Substantia nigra (tissue), 51 donors: ENCODE measurements at places on chromosomes 7 and 10.

- no peak for DNase-seq
Observed at GRCh38 chr10:51911723-51912122, 212.3 kb upstream of the CSTF2T start.

- peak; percentile 53 for DNase-seq
Observed at GRCh38 chr7:31192986-31193385, 140.9 kb downstream of the ADCYAP1R1 start.

DNA sequence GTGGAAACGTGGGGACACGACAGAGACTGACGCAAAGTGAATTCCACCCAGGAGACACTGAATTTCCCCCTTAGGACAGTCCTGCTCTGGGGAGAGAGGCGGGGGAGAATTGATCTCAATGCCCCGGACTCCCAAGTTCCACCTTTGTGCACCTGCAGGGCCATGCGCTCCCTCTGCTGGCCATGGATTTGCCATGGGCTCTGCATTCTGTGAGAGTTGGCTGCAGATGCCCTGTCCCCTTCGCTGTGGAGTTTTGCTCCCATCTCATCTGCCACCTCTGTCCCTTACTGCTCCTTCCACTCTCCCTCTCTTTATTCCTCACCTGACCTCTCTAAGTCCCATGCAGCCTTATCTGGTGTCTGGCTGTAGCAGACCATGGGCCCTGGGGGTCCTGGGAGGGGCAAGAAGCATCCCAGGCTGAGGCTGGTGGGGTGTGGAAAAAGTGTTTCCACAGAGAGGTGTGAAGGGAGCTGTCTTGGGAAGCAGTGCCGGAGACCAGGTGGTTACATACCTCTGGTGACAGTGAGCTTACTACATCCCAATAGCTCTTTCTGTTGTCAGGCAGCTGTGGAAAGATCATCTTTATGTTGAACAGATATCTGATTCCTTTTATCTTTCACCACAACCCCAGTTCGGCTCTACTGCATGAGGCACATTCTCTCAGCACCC is 14.3 kb downstream of the GHRHR start:
- DNase-seq, result no peak

DNA sequence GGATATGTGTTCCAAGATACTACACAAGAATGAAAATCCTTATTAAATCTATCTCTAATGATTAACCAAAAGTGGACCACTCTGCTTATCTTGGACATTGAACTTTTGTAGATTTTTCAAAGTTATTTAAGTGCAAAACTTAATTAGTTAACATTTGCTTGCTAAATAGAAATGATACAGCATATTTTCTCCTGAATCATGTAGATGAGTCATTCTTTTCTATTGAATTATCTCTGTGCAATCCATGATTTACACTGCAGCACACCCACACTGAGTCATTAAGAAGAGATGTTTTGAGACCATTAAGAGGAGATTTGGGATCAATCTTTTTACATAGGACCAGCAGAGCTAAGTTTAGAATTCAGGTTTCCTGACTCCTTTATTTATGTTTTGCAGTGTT is 6.6 kb upstream of the ABCC2 start:
- DNase-seq, result no peak

DNA sequence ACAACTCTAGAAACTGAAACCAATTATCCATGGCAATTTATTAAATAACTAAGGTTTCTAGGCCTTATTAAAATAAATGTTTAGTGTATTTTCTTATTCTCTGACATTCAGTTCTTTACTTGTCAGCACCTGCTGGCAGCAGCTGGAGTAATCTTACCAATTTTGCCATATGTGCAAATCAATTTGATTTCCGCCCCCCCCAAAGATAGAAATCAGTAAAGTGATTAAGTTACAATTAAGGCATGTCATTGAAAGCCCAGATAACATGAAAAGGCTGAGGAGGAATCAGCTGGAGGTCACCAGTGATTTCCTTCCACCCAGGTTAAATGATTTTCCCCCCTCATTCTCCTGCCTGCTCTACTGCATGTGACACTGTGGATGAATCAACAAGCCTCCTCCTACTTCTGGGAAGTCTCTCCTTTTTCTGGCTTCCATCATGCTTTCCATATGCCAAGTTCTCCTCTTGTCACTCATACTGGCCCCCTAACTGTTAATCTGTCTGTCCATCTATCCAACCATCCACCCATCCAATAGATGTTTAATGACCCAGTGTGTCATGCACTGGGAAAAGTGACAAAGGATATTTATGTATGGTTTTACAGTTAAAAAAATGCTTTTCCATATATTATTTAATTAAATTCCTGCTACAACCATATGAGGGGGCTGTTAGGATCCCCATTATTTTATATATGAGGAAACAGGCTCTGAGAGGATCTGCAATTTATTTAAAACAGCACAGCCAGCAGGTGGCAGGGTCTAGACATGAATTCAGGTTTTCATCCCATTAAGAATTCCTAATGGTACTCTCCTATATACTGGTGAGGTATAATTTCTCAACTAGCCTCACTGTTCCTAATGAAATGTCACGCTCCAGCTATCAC is 116.5 kb downstream of the ATXN7L1 start:
- DNase-seq, result peak; percentile 51

DNA sequence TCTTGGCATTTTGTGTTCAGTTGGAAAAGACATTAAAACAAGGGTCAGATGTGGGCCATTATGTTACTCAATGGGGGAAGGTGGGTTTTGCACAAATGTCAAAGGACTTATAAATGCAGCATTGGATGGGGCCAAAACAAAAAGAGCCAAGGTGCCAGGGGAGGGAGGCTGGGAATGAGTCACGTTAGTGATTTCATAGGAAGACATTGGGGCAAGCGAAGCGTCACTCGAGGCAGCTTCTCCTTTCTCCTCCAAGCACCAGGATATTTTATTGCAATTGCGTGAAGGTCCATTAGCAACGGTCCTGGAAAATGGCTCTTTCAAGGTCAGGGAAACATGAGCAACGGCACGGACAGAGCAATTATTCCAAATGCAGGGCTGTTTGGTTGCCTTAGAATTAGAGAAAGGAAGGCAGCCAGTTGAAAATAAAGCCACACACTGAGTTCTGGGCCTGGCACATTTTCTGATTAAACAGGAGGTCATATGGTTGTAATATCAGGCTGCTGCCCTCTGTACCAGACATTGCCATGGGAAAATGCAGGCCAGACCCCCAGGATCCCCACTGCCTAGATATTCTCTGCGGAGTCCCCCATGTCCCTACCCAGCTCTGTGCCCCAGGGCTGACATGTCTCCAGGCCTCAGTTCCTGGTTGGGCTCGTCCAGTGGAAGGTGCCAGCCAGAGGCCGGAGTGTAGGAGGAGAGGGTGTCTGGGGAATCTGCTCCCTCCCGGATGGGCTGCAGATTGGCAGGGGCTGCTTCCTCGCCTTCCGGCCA is 63.3 kb upstream of the NANOS1 start:
- DNase-seq, result no peak

GRCh38 chr7:3695602-3696001 is 394.6 kb downstream of the SDK1 start:
- DNase-seq, result no peak

DNA sequence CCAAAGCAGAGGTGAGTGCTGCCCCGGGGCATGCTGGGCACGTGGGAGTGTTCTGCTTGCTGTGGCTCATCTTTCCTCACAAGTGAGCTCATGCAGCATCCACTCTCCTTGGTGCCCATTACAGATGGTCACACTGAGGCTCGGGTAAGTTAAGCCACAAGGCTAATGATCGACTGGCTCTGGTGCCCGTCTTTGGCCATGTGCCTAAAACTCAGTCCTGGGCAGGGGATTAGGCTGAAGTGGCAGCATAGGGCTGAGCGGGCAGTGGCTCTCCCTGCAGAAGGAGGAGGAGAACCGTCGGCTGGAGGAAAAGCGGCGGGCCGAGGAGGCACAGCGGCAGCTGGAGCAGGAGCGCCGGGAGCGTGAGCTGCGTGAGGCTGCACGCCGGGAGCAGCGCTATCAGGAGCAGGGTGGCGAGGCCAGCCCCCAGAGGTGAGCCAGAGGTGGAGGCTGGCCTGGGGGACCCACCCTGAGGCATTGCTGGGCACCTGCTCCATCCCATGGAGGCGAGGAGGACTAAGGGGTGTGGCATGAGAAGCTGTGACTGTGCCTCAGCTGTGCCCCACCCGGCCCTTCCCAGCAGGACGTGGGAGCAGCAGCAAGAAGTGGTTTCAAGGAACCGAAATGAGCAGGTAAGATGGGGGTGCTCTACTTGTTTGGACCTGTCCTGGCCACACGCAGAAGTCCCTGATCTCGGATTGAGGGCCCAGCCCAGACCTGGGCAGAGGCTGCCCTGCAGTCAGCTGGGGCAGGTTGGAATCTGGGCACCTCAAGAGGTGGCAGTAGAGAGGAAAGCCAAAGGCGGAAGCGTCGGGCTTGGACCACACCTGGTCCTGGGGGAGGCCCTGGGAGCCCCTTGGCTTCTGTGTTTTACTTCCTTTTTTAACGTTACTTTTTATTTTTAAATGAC is 7.3 kb downstream of the PGAM2 start:
- DNase-seq, result no peak

DNA sequence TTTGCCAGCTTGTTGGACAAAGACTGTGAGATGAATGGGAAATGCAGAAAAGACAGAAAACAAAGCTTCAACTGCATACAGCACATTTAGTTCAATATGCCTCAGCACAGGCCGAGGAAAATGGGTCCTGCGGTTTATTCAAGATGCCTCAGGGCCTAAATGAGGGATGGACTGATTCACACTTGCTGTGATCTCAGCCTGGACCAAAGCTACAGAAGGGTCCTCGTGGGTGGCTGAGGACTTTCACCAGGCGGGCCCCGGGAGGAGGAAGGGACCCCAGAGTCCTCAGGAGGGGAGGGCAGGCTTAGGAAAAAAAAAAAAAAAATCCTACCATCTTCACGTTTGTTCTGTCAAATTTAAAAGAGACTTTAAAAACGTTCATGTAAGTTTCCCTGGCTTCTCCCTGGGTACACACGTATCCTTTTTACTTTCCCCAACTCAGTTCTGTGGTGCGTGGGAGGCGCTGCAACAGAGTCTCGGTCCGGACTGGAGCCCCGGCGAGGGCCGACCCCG is 624 bp upstream of the ZNF783 start:
- no peak for DNase-seq

- DNase-seq, result no peak
Observed at GRCh38 chr10:60769406-60769805, 8.9 kb upstream of the CDK1 start.

DNA sequence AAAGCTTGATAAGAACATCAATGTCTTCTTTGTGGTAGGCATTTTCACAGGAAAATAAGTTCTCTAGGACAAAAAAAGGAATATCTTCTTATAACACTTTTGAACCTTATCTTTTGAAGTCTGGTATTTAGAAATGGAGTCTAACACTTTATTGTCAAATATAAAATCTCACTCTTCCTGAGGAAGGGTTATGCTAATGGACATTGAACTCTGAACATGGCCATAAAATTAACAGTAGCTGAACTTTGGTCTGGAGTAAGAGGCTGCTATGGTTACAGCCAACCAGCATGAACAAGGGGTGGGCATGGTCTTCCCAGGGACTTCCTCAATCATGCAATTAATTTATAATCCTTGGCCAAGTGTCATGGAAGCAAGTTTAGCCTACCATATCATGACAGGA is at the start of gene CLRN3:
CLRN3 (minus strand) TSS at position 199 of the 400 bp plus-strand sequence; CDS start at position 42, 157 bp downstream.
- no peak for DNase-seq

- no peak for DNase-seq
Observed at GRCh38 chr10:2936816-2937215, 130.5 kb upstream of the PFKP start.

DNA sequence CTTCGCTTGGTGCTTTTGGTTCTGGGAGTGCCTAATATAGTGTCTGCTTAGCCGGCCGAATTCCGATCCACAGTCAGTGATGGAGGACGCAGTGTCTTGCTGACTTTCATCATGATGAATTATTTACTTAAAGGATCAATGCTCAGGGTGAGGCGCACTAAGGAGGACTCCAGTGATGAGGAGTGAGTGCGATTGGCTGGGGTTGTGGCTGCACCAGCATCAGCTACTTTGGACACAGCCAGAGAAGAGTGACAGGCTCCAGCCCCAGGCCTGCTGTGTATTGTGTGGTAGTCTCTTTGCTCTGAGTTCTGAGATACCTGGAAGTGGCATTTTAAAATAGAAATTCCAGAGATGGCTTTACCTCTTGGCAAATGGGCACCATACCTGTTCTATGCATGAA is 73.3 kb upstream of the ANLN start:
- no peak for DNase-seq

- no peak for DNase-seq
Observed at GRCh38 chr7:151659219-151659618, 139.5 kb upstream of the RHEB start.

DNA sequence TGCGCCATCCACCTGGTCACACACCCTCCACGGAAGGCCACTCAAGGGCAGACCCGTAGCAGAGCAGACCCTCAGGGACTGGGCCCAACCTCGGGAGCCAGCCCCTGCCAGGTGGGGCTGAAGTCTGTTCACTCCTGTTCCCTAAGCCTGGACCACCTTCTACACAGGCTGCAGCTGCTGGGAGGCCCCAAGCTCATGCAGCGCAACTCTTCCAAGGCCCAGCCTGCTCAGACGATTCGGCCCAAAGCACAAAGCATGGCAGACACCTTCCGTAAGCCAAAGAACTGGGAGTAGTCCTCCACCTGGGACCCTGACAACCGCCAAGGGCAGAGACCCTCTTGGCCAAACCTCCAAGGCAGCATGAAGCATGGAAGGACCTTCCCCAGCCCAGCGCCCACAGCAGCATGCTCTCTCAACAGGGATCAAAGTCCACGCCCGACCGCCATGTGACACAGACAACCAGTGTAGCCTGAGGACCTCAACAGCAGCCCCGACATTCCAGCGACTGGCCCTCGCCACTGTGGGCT is 11.5 kb downstream of the SHH start:
- no peak for DNase-seq

- no peak for DNase-seq
Observed at GRCh38 chr10:119542988-119543813, 682 bp upstream of the RGS10 start.
